ENCODE measurements at places on chromosomes 7 and 10.

- DNase-seq: peak; percentile 59
Measured at GRCh38 chr7:155665957-155666287, 21.5 kb downstream of the RBM33 start.

- DNase-seq: no peak
Measured at GRCh38 chr10:71525721-71526120, 129.0 kb downstream of the CDH23 start.

DNA sequence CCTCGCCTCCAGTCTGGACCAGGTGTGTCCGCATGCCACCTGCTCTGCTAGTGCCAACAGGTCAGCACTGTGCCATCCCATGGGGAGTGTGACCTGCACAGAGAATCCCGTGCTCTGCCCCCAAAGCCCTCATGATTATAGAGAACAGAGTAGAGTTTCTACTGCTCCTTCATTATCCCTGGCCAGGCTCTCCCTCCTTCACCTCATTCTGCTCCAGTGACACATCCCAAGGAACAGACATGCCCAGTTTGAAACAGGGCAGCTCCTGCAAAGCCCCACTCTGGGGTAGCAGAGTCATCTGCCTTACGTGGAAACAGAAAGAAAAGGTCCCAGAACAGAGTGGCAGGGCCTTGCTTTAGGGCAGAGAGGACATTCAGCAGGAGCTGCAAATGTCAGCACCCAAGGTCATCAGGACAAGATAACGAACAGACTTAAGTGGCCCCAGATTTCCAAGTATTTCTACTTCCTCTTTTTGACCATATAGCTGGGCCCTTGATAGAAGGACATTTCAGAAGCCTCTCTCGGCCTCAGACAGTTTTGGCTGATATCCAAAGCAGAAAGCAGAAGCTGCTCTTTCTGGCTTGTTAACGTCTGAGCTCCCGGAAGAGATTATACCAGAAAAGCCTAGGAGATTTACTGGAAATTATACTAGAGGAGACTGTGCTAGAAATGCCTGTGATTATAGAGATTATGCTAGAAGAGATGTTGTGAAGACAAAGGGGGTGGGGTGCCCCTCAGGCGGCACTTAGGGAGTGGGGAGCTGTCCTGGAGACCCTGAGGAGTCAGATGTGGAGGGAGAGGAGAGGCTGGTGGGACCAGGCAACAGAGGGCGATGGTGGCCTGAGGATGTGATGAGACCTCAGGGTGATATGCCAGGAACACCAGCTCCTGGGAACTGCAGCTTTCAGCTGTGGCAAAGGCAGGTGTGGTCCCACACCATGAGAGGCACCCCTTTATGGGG is 12.6 kb downstream of the TMEM176B start:
- DNase-seq: no peak

- DNase-seq: no peak
Measured at GRCh38 chr7:7862393-7862792, 106.2 kb upstream of the GLCCI1 start.

- DNase-seq: no peak
Measured at GRCh38 chr10:44463511-44464121, 78.7 kb upstream of the CXCL12 start.
